ENCODE measurements at places on chromosomes 7 and 10. TPM values are rescaled to one million over a fixed set of nuclear protein-coding genes. Genes with fewer than 3 reads are reported as not detected.
A peak's percentile ranks its signal among the peaks of the same experiment; 100 is the strongest.

GRCh38 chr10:126357169-126357568, 31.1 kb downstream of the ADAM12 start:
- no peak for DNase-seq
- no peak overlapping the region for H3K27ac ChIP-seq
- H3K4me1 ChIP-seq = no peaks in the 10 kb centered on the region
- H3K4me3 ChIP-seq = no peak overlapping the region
- no peaks in the 10 kb centered on the region for H3K27me3 ChIP-seq

- H3K27ac ChIP-seq = no peak overlapping the region
- no peaks in the 10 kb centered on the region for H3K36me3 ChIP-seq
- no peak overlapping the region for H3K4me3 ChIP-seq
These were observed 183.5 kb upstream of the INHBA start for GRCh38 chr7:41886262-41886900.

DNA sequence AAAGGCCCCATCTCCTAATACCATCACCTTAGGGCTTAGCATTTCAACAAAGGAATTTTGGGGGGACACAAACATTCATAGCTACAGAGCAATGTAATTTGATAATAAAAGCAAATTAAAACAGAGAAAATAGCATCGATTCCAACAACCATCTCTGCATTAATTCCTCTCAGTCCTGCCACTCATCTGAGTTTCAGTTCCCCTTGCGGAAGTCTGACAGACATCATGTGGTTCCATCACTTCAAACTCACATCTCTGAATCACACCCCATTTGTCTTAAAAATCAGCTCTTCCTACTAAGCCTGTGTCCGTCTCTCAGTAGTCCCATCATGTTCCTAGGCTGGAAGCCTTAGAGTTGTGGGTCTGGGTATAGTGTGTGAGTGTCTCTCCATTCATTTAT, 3.6 kb downstream of the ADCK2 start:
- H3K27ac ChIP-seq = peak overlapping the region; percentile 41
- H3K4me3 ChIP-seq = no peak overlapping the region
- peaks cover 54% of the 10 kb centered on the region for H3K4me1 ChIP-seq
- no peaks in the 10 kb centered on the region for H3K36me3 ChIP-seq
- DNase-seq = peak; percentile 83
- no peaks in the 10 kb centered on the region for H3K27me3 ChIP-seq

GRCh38 chr10:6621536-6621935, 41.5 kb upstream of the PRKCQ start:
- H3K4me1 ChIP-seq = no peaks in the 10 kb centered on the region
- H3K36me3 ChIP-seq = no peaks in the 10 kb centered on the region
- no peak overlapping the region for H3K4me3 ChIP-seq
- DNase-seq = no peak
- H3K27ac ChIP-seq = no peak overlapping the region

DNA sequence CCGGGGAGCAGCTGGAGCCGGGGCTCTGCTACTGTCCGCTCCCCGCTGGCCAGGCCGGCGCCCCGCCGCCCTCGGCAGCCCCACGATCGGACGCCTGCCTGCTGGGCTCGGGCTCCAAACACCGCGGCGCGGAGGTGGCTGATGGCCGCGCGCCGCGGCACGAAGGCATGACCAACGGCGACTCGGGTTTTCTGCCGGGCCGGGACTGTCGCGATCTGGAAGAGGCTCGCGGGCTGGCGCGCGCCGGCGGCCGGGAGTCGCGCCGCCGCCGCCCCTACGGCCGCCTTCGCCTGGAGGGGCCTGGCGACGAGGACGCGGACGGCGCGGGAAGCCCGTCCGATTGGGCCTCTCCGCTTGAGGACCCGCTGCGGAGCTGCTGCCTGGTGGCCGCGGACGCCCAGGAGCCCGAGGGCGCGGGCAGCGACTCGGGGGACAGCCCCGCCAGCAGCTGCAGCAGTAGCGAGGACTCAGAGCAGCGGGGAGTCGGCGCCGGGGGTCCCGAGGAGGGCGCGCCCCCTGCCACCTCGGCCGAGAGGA, 570 bp downstream of the TBC1D12 start:
- peak overlapping the region; percentile 86 for H3K27ac ChIP-seq
- H3K36me3 ChIP-seq = no peaks in the 10 kb centered on the region
- H3K4me3 ChIP-seq = peak overlapping the region; percentile 70
- peaks cover 15% of the 10 kb centered on the region for H3K4me1 ChIP-seq
- no peaks in the 10 kb centered on the region for H3K27me3 ChIP-seq
- peak; percentile 70 for DNase-seq

Gene GIMAP8
- total RNA-seq = 0.47 TPM

Gene TMEM72
- total RNA-seq = not detected

- H3K4me3 ChIP-seq = no peak overlapping the region
- H3K27ac ChIP-seq = no peak overlapping the region
- H3K27me3 ChIP-seq = no peaks in the 10 kb centered on the region
- DNase-seq = no peak
These were observed 85.9 kb downstream of the MAD1L1 start for GRCh38 chr7:2146676-2147472.
